ENCODE measurements at places on chromosomes 12 and 14.
A peak's percentile ranks its signal among the peaks of the same experiment; 100 is the strongest.

GRCh38 chr12:124545508-124546418 is 21.6 kb downstream of the NCOR2 start:
- no peak overlapping the region for H3K27ac ChIP-seq
- no peaks in the 10 kb centered on the region for H3K36me3 ChIP-seq

DNA sequence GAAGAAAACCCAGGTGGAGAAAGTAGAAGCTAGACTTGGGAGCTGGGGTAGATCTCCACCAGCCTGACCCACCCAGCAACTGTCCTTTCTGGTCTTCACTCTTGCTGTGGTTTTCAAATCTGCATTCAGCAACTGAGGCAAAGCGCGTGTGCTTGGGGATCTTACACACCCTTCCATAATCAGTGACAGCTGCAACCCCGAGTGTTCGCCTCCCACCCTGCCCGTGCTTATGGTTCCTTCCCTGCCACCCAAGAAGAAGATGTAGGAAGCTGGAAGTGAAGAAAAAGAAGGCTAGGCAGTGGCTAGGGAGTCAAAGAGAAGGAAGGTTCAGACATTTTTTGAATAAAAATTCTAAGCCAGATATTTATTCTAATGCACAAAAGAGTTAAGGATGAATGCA is 162.6 kb upstream of the CCND2 start:
- H3K27me3 ChIP-seq, result peaks cover 7% of the 10 kb centered on the region
- peaks cover 26% of the 10 kb centered on the region for H3K4me1 ChIP-seq
- no peak overlapping the region for H3K4me3 ChIP-seq
- DNase-seq, result no peak

DNA sequence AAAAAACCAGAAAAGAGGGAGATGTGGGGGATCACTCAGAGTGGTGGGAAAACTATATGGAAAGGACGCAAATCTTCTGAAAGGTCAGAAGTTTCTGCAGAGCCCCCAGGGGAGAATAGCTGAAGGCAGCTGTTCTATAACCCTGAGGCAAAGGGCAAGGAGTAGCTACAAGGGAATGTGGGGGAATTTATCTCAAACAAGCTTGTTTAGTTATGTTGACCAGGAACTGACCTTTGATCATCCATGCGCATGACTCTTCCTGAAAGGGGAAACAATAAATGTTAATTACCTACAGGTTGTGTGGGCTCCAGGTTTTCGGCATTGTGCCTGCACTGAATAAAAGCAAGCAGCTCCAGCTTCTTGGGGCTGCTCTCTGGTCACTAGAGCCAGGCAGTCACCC is 968.5 kb downstream of the AACS start:
- DNase-seq, result no peak
- H3K36me3 ChIP-seq, result peaks cover 82% of the 10 kb centered on the region

DNA sequence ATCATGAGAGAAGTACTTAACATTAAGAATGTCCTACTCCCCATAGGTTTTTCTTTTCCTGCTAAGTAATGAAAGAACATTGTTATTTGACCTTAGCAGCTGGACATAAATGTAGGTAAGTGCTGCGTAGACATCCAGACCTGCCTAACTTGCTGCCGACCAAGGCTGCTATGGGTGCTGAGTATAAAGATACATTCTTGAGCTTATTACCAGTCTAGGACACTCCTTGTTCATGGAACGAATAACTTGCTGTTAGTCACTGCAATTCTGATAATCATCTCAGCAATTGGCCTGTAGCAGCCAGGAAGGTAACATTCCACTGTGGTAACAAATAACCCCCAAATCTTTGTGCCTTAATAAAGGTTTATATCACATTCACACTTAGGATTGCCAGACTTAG is 478.1 kb downstream of the VRK1 start:
- H3K27ac ChIP-seq, result no peak overlapping the region
- no peaks in the 10 kb centered on the region for H3K27me3 ChIP-seq
- no peaks in the 10 kb centered on the region for H3K36me3 ChIP-seq
- H3K4me3 ChIP-seq, result no peak overlapping the region

- H3K4me3 ChIP-seq, result no peak overlapping the region
- no peaks in the 10 kb centered on the region for H3K36me3 ChIP-seq
- peaks cover 4% of the 10 kb centered on the region for H3K4me1 ChIP-seq
- H3K27me3 ChIP-seq, result no peaks in the 10 kb centered on the region
These were observed 57.3 kb upstream of the ELK3 start for GRCh38 chr12:96136725-96137378.

DNA sequence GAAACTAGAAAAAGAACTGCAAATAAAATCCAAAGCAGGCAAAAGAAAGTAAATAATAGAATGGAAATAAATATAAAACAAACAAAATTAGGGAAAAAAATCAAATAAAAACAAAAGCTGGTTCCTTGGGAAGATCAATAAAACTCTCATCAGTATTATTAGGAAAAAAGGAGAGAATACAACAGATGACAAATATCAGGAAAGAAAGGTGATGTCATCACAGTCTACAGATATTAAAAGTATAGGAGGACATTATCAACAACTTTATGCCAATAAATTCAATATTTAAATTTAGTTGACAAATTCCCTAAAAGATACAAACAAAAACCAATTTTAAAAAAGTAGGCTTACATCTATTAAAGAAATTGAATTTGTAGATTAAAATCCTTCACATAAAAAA is 107.4 kb upstream of the FOXN3 start:
- no peaks in the 10 kb centered on the region for H3K27me3 ChIP-seq
- H3K36me3 ChIP-seq, result peaks cover 45% of the 10 kb centered on the region
- H3K4me1 ChIP-seq, result peaks cover 25% of the 10 kb centered on the region
- no peak for DNase-seq
- H3K27ac ChIP-seq, result no peak overlapping the region
- no peak overlapping the region for H3K4me3 ChIP-seq

- no peaks in the 10 kb centered on the region for H3K27me3 ChIP-seq
- H3K36me3 ChIP-seq, result no peaks in the 10 kb centered on the region
- no peak overlapping the region for H3K27ac ChIP-seq
- H3K4me3 ChIP-seq, result no peak overlapping the region
- no peaks in the 10 kb centered on the region for H3K4me1 ChIP-seq
These were observed 3.2 kb upstream of the OLR1 start for GRCh38 chr12:10174986-10175614.

- H3K27me3 ChIP-seq, result no peaks in the 10 kb centered on the region
- peaks cover 19% of the 10 kb centered on the region for H3K36me3 ChIP-seq
- H3K4me3 ChIP-seq, result peak overlapping the region; percentile 91
- DNase-seq, result peak; percentile 87
- H3K4me1 ChIP-seq, result peaks cover 76% of the 10 kb centered on the region
These were observed 4.2 kb downstream of the SCNN1A start for GRCh38 chr12:6370994-6371754.

DNA sequence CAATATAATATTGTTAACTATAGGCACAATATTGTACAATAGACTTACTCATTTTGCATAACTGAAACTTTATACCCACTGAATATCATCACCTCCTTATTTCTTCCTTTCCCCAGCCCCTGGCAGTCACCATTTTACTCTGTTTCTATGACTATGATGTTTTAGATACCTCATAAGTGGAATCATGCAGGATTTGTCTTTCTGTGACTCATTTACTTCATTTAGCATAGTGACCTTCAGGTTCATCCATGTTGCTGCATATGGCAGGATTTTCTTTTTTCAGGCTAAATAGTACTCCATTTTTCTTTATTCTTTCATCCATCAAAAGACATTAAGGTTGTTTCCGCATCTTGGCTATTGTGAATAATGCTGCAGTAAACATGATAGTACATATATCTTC is 18.9 kb downstream of the USP15 start:
- no peak overlapping the region for H3K27ac ChIP-seq
- no peak for DNase-seq
- 0 out of 2 replicates have a peak, but pooled peaks cover 4% of the 10 kb centered on the region for H3K4me1 ChIP-seq
- H3K27me3 ChIP-seq, result no peaks in the 10 kb centered on the region

DNA sequence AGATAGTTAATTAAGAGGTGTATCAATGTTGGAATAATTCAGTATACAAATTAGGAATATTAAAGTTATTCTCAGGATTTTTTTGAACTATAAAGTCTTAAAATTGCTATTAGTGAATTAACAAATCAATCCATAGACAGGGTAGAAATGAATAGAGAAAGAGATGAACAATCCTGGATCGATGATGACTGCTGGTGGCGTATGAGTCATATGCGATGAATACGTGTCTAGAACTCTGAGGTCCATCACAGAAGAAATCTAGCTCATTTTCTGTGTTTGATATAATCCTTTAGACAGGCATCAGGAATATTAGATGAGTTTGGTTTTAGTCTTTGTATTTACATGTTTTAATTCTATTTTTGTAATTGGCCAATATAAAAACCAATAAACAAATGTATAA is 85.4 kb upstream of the RTL1 start:
- no peaks in the 10 kb centered on the region for H3K27me3 ChIP-seq
- H3K4me1 ChIP-seq, result no peaks in the 10 kb centered on the region
- no peak for DNase-seq
- no peak overlapping the region for H3K27ac ChIP-seq
- peaks cover 24% of the 10 kb centered on the region for H3K36me3 ChIP-seq
- no peak overlapping the region for H3K4me3 ChIP-seq

DNA sequence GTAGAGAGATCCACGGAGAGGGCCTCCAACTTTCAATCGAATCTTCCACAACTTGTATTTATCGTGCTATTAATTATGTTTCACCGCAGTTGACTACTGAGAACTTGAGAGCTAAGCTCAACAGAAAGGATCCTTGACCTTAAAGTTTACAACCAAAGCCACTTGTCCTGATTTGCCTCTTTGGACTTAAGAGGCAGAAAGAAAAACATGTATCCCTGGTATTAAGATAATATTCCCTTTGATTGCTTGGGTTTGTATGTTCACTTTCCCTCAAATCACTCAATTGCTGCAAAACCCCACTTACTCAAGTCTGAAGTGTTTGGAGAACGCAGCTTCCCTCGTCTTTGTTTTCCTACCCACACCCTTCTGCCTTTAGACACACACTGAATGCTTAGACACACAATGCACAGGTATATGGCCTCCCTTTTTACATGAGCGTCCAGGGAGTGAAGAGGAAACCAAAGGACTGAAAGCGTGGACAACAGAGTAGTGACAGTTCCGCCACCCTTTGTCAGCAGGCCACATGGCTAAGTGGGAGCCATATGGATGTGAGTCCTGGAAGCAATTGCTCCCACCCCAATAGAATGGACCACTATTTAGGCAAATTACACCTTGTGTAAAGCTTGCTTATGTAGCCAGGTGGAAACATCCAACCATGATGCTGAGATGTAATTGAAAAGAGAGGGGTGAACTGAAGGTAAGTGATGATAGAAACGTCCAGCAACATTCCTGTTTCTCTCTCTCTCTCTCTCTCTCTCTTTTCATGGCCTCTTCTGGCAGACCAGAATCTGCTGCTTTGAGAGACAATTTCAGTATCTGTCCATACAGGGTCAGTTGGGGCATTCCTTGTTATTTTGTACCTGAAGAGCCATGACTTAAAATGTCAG is 1.4 kb upstream of the PKP2 start:
- peaks cover 42% of the 10 kb centered on the region for H3K4me1 ChIP-seq
- peaks cover 10% of the 10 kb centered on the region for H3K27me3 ChIP-seq
- H3K36me3 ChIP-seq, result no peaks in the 10 kb centered on the region

DNA sequence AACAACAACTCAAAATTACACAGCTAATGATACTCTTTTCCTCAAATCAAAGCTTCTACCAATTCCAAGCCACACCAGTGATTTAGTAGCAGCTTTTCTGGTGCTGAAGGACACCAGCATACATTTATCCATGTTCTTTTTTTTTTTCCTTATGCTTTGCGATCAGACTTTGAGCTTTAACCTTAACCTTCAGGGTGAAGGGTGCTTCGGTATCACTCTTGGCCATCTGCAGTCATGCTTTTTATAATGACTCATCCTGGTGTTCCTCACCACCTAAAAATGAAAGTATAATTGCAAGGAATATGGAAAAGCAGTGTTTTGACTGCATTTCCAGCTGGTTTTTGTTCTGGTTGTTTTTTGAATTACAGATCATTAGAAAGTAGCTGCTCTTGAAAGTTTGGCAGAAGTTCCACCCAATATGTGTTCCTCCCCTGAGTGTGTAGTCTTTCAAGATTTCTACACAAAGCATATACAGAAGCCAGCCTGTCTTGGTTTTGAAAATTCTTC is 1.3 kb upstream of the SLC41A2 start:
- H3K27ac ChIP-seq, result no peak overlapping the region
- H3K4me3 ChIP-seq, result peak overlapping the region; percentile 82
- H3K27me3 ChIP-seq, result peaks cover 39% of the 10 kb centered on the region
- peaks cover 24% of the 10 kb centered on the region for H3K4me1 ChIP-seq
- H3K36me3 ChIP-seq, result no peaks in the 10 kb centered on the region
- no peak for DNase-seq

DNA sequence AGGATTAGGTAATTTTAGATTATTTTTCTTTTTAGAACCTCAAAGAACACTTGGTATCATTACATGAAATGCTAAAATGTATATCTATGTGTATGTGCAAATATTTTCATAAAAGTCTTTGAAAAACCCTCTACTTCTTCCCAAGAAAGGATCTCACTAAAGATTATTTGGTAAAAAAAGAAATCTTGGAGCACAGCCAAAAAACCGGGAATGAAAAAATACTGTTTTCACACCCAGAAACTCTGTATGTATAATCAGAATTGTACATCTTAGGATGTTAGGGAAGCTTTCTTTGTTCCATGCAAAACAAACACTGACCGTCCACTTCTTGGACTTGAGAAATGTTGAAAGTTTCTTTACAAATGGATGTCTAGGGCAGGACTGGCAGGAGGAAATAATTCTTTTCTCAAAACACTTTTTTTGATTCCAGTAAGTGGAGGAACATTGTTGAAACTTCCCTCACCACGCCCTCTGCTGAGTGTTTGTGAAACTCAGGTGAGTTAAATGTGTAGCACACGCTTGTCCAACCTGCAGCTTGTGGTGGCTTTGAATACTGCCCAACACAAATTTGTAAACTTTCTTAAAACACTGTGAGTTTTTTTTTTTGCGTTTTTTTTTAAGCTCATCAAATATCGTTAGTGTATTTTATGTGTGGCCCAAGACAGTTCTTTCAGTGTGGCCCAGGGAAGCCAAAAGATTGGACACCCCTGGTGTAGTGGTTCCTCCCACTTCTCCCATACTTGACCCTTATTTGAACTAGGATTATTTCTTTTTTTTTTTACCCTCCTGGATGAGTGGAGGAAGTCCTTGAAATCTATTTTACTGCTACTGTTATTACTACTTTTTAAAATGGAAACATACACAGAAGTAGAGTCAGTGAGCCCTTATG is 26.6 kb downstream of the FBXO34 start:
- H3K4me3 ChIP-seq, result no peak overlapping the region
- H3K27me3 ChIP-seq, result no peaks in the 10 kb centered on the region
- no peak for DNase-seq
- H3K4me1 ChIP-seq, result peaks cover 19% of the 10 kb centered on the region
- no peaks in the 10 kb centered on the region for H3K36me3 ChIP-seq
- H3K27ac ChIP-seq, result no peak overlapping the region

GRCh38 chr12:47078733-47079467 is 521 bp upstream of the PCED1B start:
- H3K4me3 ChIP-seq, result peak overlapping the region; percentile 82
- H3K27me3 ChIP-seq, result peaks cover 18% of the 10 kb centered on the region
- H3K36me3 ChIP-seq, result no peaks in the 10 kb centered on the region
- H3K4me1 ChIP-seq, result peaks cover 72% of the 10 kb centered on the region
- DNase-seq, result no peak

- no peak for DNase-seq
- no peak overlapping the region for H3K4me3 ChIP-seq
- no peaks in the 10 kb centered on the region for H3K36me3 ChIP-seq
- no peaks in the 10 kb centered on the region for H3K4me1 ChIP-seq
- no peak overlapping the region for H3K27ac ChIP-seq
These were observed 601.9 kb downstream of the SNAPC1 start for GRCh38 chr14:62364161-62364560.

GRCh38 chr12:18108611-18109010 is 18.6 kb upstream of the RERGL start:
- no peaks in the 10 kb centered on the region for H3K27me3 ChIP-seq
- H3K4me1 ChIP-seq, result no peaks in the 10 kb centered on the region
- no peak overlapping the region for H3K4me3 ChIP-seq
- no peak overlapping the region for H3K27ac ChIP-seq
